ENCODE measurements at places on chromosomes 16 and 17.

- DNase-seq: no peak
Measured at GRCh38 chr17:11388054-11388453, 147.0 kb downstream of the SHISA6 start.

DNA sequence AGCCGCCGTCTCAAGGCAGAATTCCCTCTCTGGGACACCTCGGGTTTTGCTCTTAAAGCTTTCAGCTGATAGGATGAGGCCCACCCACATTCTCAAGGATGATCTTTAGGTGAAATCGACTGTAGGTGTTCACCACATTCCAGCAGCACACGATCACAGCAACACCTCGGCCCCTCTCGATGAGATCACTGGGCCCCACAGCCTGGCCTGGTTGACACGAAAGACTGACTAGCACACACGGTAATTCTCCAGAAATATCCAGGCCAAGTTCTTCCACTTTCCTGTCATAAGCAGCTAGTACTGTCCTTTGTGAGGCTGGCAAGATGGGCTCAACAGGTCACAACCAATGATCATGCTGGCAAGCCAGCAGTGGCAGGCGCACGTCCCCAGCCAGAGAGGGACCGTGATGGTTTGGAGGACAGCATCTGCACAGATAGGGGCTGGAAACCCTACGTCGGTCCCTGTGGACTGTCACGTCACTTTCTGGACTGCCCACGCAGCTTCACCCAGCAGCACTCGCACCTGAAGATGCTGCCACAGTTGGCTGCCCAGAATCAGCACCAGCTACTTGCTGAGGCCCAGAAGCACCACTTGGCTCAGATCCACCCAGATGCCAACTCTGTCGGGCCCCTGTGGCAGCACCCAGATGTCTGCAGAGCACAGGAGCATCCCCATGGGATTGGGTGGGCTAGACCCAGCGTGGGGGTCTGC is 17.4 kb downstream of the TMC6 start:
- DNase-seq: no peak

DNA sequence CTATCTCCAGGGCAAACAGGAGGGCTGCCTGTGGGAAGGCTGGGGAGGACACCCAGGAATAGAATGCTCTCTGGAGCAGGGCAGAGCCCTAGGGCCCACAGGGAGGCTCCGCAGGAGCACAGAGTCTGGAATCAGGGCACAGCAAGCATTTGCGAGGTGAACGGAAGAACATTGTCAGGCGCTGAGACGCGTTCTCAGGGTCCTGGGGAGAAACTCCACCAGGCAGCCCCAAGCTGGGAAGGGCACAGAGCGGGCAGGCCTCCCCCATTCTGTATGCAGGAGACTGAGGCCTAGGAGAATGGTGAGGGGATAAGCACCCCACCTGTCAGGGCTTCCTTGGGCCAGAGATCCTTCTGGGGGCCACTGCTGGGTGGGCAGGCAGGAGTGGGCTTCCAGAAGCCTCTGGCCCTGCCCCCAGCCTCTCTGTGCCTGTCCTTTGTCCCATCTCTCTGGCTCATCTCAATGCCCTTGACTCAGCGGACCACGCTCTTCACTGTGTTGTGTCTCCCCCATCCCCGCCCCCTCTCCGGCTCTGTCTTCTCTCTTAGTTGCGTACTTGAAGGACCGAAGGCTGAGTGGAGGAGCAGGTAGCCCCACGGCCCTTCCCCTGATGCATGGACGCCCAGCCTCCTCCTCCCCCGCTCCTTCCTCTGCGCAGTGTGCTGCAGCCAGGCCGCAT is 5.1 kb upstream of the SETD6 start:
- no peak for DNase-seq

DNA sequence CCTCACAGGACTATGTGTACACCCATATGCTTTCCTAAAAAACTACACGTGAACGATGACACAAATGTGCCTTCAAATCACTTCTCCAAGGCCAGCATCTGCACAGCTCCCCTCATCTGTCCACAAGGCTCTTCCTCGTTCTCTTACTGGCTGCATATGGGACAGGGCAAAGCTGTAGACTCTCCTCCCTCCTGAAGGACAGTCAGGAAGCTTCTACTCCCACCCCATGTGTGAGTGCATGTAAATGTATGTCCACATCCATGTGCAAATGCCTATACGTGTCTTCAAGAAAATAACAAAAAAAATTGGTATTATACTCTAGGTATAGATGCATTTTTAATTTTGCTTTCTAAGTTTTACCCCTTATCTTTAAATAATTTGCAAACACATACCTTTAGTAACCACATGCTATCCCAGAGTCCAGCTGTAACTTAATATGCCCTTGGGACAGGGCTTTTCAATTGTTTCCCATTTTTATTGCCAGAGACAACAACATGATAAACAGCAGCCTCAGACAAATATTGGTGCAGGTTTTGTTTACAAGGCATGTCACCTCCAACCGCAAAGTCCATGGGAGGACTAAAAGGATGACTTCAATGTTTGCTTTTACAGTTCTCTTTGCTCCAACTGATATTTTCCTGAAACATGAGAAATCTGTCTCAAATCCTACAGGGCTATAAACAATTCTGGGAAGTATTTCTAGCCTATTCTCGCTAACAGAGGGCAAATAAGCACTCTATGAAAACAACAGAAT is 31.6 kb upstream of the FAAP100 start:
- no peak for DNase-seq

DNA sequence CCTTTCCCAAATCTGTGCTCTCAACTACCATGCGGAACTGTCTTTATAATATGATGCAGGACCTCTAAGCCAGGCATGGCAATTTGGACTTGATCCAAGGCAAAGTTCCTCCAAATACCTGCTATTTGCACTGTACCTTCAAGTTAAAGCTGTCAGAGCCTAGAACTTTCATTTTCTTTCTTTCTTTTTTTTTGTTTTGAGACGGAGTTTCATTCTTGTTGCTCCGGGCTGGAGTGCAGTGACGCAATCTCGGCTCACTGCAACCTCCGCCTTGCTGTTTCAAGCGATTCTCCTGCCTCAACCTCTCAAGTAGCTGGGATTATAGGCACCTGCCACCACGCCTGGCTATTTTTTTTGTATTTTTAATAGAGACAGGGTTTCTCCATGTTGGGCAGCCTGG is 51.7 kb downstream of the ARHGAP27 start:
- DNase-seq: no peak

DNA sequence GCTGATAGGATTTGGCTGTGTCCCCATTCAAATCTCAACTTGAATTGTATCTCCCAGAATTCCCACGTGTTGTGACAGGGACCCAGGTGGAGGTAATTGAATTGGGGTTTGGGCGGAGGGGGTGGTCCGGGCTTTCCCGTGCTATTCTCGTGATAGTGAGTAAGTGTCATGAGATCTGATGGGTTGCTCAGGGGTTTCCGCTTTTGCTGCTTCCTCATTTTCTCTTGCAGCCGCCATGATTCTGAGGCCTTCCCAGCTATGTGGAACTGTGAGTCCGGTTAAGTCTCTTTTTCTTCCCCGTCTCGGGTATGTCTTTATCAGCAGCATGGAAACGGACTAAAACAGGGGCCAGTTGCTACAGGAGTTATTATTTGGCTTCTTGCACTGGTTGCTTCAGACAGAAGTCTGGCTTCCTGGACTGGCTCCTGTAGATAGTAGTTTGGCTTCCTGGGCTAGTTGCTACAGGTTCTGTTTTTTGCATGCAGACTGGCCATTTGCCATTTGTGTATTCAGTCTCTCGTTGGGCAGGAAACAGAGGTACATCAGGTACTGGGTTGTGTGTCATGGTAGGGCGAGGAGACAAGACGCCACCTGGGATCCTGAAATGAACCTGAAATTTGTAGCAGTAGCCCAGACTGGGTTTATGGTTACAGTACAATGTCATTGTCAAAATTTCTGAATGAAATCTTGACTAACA is 32.6 kb downstream of the CNTNAP4 start:
- no peak for DNase-seq

DNA sequence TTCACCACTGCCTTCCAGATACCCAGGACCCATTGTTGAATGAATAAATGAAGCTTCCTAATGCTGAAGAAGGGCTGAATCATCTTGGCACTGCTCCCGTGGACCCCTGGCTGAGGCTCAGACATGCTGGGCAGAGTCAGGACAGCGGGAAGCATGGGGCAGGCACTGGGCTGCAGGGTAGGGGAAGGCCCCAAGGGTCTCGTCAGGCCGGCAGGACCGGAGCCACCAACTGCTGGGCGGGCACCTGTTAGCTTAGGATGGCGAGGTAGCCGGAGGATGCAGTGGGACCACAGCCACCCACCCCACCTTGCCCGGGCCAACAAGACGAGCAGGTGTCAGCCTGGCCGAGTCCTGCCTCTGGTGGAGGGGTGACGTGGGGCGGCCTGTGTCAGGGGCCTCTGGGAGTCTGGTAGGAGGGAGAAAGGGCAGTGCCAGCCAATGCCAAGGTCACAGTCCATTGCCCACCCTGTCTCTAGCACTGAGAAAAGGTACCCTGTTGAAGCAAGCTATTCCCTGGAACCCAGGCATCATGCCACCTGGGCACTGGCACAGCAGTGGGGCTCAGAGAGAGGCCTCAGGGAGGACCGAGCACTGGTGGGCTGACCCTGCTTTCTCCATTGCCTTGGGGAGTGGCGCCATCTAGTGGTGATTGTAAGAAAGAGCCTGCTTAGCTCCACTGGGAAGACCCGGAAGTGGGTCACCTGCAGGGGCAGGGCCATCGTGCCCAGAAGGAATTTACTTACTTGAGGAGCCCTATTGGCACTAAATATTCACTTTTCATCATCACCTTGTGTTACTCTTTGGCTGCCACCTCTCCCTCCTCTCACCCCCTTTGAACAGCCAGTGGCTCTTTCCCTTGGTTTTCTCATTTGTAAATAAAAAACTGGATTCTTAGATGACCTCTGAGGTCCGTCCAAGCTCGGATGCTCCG is 3.0 kb upstream of the DLX3 start:
- DNase-seq: peak; percentile 22

DNA sequence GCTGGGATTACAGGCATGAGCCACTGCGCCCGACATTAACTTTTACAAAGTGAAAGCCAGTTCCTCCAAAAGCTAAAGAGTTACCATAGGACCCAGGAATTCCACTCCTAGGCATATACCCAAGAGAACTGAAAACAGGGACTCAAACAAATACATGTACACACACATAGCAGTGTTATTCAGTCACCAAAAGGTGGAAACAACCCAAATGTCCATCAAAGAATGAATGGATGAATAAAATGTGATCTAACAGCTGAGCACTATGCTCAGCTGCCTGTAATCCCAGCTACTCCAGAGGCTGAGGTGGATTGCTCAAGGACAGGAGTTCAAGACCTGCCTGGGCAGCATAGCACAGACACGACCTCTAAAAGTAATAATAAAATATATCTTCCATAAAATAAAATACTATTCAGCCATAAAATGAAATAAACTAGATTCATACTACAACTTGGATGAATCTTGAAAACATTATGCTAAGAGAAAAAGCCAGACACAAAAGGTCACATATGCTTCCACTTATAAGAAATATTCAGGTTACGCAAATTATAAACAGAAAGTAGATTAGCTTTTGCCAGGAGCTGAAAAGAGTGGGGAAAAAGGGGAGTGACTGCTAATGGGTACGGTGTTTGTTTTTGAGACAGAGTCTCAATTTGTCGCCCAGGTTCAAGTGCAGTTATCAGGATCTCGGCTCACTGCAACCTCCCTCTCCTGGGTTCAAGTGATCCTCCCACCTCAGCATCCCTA is 9.3 kb upstream of the USP7 start:
- DNase-seq: no peak

- no peak for DNase-seq
Measured at GRCh38 chr16:78681743-78682142, 582.3 kb downstream of the WWOX start.

- no peak for DNase-seq
Measured at GRCh38 chr17:69350911-69351310, 24.0 kb upstream of the ABCA5 start.

- no peak for DNase-seq
Measured at GRCh38 chr16:79902351-79902750, 301.8 kb upstream of the MAF start.

- DNase-seq: peak; percentile 21
Measured at GRCh38 chr16:72092832-72093447, 480 bp downstream of the TXNL4B start.

DNA sequence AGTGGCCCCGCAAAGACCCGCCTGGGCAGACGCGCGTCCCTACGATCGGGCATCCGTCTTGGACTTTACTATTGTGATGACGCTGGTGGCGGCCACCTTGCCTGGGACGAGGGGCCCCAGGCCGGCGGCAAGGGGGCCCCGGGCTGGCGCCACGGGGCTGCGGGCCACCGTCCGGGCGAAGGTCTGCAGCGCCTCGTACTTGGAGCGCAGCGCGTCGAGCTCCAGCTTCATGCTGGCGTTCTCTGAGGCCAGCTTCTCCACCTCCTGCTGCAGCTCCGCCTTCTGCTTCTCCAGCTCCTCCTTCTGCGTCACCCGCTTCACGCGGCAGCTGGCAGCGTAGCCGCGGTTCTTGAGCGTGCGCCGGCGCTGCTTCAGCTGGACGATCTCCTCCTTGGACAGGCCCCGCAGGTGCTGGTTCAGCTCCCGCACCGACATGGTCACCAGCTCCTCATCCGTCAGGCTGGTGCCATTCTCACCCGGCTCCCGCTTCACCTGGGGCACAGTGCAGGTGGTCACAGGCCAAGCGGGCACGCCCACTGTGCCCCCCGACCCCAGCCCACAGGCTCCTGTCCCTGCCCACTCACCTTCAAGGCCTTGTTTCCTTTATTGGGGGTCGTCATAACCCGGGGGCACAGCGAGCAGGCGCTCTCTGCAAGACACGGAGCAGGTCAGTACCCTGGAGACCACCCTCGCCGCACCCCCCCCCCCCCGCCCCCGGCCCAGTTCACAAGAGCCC is 4.8 kb upstream of the SIRT7 start:
- no peak for DNase-seq

DNA sequence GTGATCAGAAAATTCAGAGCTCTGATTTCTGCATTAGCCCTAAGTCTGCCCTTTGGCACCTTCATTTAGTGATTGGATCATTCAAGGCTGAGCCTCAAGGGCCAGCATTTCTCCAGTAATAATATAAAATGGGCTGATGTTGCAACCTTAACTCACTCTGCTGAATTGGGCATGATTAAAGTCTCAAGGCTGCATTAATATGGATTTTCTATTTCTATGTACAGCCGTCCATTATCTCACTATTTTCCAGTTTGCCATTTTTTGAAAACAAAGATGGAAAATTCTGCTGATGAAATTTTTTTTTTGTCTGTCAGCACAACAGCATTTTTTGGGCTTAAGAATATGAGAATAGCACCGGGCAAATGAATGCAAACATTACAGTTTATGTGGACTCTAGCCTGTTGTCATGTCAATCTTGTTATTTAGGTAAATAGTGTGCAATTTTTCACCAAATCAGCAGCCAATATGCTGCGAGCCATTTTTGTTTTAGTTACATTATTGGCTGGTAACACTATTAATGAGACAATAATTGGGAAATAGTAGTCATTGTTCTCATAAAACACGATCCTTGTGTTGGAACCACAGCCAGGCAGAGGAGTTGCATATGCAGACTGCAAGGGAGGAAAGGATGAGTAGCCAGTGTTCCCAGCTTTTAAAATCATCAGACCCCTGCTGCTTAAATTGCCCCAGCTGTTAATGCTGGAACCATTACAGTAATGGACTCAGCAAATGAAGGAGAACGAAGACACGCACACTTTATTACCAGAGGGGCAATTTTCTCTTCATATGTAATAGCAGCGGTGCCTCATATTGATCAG is 10.5 kb downstream of the FTO start:
- peak; percentile 19 for DNase-seq

- DNase-seq: no peak
Measured at GRCh38 chr17:55817397-55817709, 66.5 kb downstream of the PCTP start.

GRCh38 chr16:15518381-15519351 is 84.3 kb downstream of the BMERB1 start:
- no peak for DNase-seq

- DNase-seq: no peak
Measured at GRCh38 chr16:17759451-17760390, 289.0 kb upstream of the XYLT1 start.

GRCh38 chr17:59751955-59752413 is 44.5 kb downstream of the VMP1 start:
- no peak for DNase-seq

Data from skeletal muscle cell (primary cell).